IMR-90 (cell line): ENCODE measurements at places on chromosomes 12 and 14.

DNA sequence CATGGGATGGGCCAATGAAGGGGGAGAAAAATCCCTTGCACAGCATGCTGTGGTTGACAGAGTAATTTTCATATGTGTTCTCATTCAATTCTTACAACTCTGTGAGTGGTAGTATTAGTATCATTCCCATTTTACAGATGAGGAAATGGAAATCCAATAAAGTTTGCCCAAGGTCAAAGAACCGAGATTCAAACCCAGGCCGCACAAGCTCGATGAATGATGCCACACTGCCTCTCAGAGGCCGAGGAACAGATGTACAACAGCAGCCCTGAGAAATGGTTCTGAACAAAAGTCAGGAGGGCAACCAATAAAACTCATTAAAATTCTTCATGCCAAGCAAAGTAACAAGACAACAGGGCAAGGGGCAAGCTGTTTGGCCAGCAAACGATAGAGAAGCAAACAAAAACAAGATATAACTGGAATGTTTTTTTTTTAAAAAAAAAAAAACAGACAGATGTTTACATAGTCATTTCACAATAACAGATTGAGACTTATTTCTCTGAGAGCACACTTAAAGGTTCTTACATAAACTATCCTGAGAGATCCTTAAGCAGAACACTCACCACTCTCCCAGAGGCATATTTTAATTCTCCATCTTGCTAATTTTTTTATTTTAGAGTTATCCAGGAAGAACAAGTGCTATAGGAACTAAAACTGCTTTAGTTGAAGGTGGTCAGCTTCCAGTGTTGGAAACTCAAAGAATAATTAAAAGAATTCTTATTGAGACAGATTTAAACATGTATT lies 85.8 kb downstream of the EXOC5 start:
- peak; percentile 2 for DNase-seq

DNA sequence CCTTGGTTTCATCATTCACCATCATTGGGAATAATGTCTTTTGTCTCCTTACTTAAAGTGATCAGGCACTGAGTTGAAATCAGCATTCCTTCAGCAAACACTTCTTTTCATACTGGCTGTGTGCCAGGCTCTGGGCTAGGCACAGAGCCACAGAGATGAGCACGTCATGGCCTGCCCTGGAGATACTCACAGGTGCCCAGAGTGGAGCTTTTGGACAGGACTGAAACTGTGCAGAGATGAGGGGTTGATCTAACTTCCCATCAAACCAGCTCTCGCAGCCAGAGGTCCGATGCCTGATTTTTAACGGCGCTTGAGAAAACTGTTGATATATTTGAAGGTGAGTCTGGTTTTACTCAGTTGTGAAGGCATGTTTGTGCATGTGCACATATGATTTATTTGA lies 43.1 kb downstream of the CACNA1C start:
- no peak for DNase-seq

DNA sequence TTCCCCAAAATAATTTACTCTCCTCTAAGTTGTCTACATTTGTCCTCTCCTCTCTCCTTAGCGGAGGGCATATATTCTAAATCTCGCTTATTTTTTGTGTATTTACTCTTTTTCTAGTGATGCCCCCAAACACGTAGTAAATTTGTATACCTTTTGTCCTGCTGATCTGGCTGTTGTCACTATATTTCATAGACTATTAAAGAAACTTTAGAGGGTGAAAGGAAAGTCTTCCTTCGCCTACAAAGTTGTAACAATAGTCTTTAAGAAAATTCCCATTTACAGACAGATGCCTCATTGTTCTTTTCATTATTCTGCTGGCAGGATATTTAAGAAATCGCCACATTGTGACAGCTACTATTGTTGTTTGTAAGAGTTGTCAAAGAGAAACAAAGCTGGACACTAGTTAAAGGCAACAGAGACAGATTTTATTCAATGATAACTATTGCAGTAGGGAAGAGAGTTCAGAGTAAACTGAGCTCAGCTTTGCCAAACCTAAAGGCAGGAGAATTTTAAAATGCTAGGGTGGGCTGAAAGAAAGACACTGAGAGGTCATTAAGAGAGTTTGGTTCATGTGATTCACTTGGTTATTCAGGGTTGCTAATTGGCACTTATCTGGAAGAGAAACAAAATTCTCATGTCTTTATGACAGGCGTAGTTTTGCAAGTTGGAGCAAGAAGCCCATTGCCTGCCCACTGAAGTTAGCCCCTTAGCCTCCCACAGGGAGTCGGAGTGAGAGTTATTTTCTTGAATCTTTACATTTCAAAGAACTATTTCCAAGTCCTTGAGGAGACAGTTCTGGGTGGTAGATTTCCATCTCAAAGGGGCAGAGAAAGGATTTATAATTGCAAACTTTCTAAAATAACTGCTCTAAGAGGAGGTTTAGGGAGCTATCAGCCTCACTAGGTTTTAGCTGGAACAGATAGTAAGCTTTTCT lies 1272.5 kb upstream of the SEL1L start:
- no peak for DNase-seq

DNA sequence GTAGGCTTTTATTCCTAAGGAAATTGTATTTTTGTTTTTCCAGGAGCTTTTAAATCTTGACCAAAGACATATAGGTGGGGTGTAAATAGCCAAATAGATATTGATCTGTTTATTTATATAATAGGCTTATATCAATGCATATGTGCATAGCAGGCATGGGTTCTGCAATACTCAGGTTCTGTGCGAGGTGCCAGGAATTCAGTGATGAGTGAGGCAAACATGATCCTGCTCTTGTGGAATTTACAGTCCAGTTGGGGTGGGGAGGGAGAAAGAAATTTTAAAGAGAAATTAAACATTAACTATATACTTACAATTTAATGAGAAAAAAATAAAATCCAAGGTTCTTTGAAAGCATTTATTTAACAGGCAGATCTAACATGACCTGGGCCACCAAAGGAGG lies 160.3 kb upstream of the HIF1A start:
- DNase-seq, result peak; percentile 58

DNA sequence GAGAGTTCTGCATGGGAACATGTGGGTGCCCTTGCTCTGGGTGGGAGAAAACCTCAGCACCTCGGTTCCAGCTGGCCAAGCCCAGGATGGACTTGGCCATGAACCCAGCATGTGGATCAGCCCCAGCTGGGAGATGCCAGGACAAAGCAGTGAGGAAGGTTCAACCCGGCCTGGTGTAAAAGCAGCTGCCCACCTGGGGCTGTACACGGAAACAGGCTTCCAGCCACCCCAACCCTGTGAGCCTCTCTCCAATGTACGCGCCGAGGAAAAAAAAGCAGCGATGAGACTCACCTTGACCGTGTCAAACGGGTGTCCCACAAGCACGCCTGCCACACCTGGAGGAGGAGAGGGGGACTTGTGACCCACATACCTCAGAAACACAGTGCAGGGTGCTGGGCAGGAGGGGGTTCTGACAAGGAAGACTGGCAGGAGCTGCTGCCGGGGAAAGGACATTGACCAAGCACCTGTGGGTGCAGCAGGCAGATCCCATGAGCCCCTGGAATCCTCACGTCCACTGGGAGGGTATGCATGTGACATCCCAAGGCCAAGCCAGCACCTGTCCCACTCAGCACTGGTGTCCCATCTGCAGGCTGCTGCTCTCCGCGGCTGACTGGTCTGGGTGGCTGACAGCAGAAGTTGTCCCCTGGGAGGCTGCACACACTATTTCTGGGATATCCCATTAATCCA lies 7.5 kb downstream of the SLC25A29 start:
- DNase-seq, result no peak

- no peak for DNase-seq
Observed at GRCh38 chr12:79765157-79765556, 74.4 kb upstream of the PAWR start.

- peak; percentile 77 for DNase-seq
Observed at GRCh38 chr12:93415723-93416464, 25.9 kb downstream of the UBE2N start.

DNA sequence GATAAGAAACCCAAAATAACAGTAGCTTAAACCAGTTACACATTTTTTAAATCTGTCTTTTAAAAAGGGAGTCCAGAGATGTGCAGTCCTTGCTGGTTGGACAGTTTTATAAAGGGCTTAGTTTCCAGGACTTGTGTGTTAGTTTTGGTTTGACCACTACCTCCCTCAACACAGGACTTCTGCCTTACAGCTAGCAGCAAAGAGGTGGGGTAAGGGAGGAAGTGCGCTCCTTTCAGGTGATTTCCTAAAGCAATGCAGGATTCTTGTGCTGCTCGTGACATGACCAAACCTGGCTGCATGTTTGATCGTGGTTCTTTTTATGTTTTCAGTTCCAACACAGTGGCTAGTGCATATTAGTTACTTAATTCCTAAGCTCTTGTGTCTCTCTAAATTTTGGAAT lies 266.2 kb downstream of the TMTC2 start:
- DNase-seq, result no peak

GRCh38 chr12:4648104-4648500 lies 749 bp downstream of the AKAP3 start:
- no peak for DNase-seq

- DNase-seq, result no peak
Observed at GRCh38 chr12:57434517-57435223, at the start of gene INHBC. Gene INHBC (plus strand): TSS chr12:57434784. CDS start chr12:57434887, 103 bp downstream.

GRCh38 chr14:61179796-61180398 lies 101.2 kb downstream of the TMEM30B start:
- peak; percentile 58 for DNase-seq

GRCh38 chr12:51726931-51727330 lies 121.6 kb downstream of the FIGNL2 start:
- DNase-seq, result no peak

DNA sequence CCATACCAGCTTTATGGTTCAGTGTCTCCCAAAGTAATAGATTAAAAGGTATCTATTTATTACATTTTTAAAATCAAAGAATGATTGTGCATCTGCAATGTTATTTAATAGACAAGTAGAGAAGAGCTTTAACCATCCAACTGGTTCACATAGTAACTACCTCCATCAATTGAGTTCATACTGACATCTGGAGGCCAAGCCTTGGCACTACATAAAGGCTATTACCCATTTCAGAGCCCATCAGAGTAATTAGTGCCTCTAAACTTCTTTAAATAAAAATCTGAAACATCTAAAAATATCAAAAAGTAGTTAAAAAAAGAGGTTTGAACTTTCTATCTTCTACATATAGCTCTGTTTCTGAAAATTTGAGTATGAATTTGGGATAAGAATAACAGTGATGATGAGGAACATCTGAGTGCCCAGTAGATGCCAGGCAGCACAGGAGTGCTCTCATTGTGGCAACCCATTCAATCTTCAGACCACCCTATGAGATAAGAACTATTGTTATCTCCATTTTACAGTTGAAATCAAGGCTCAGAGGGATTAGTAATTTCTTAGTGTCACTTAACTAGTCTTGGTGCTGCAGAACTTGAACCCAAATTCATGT lies 132.9 kb upstream of the DAAM1 start:
- DNase-seq, result peak; percentile 72

- DNase-seq, result no peak
Observed at GRCh38 chr12:112924986-112925385, 13.3 kb upstream of the OAS3 start.
